ENCODE measurements at places on chromosomes 5 and 9.
A peak's percentile ranks its signal among the peaks of the same experiment; 100 is the strongest.

GRCh38 chr9:117278471-117279035 lies 136.3 kb downstream of the ASTN2 start:
- no peak for DNase-seq
- H3K27me3 ChIP-seq, result no peaks in the 10 kb centered on the region
- H3K4me1 ChIP-seq, result no peaks in the 10 kb centered on the region
- H3K36me3 ChIP-seq, result no peaks in the 10 kb centered on the region
- no peak overlapping the region for H3K4me3 ChIP-seq

DNA sequence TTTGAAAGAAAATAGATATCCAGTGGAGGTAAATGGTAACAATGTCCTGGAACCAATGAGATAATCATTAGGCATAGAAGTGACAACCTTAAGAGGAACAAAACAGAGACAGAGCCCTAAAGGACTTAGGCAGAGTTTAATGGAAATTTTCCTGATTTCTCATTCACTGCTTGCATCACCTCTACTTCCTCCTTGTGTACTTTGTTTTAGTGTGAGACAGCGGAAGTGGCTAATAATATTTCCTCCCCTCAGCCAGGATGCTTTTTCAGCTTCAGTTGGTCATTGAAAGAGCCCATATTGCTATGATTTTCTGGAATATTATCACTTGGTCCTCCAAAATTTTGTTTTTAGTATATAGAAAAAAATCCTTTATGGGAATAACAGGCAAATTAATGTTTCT lies 153.4 kb upstream of the MPDZ start:
- H3K4me1 ChIP-seq, result no peaks in the 10 kb centered on the region
- no peaks in the 10 kb centered on the region for H3K27me3 ChIP-seq
- no peak overlapping the region for H3K27ac ChIP-seq

- no peak overlapping the region for H3K27ac ChIP-seq
- peaks cover 32% of the 10 kb centered on the region for H3K4me1 ChIP-seq
- no peaks in the 10 kb centered on the region for H3K36me3 ChIP-seq
Measured at GRCh38 chr9:78121488-78121887, 89.9 kb upstream of the GNAQ start.

- no peaks in the 10 kb centered on the region for H3K36me3 ChIP-seq
- H3K4me1 ChIP-seq, result no peaks in the 10 kb centered on the region
- H3K27me3 ChIP-seq, result no peaks in the 10 kb centered on the region
- no peak overlapping the region for H3K4me3 ChIP-seq
Measured at GRCh38 chr5:128881502-128882018, 83.7 kb upstream of the SLC27A6 start.

- no peak overlapping the region for H3K4me3 ChIP-seq
- no peak for DNase-seq
- no peaks in the 10 kb centered on the region for H3K4me1 ChIP-seq
- H3K36me3 ChIP-seq, result peaks cover 4% of the 10 kb centered on the region
- peak overlapping the region; percentile 74 for H3K27ac ChIP-seq
Measured at GRCh38 chr9:111483439-111483857, 735 bp downstream of the ECPAS start.

GRCh38 chr9:109972026-109972882 lies 192.3 kb downstream of the PALM2AKAP2 start:
- H3K4me1 ChIP-seq, result peaks cover 13% of the 10 kb centered on the region
- DNase-seq, result no peak
- H3K27ac ChIP-seq, result no peak overlapping the region
- no peak overlapping the region for H3K4me3 ChIP-seq
- H3K36me3 ChIP-seq, result no peaks in the 10 kb centered on the region

- H3K27me3 ChIP-seq, result no peaks in the 10 kb centered on the region
- no peak within 1 kb of the TSS for H3K27ac ChIP-seq
- no peak within 1 kb of the TSS for H3K4me3 ChIP-seq
- H3K36me3 ChIP-seq, result no peaks in the 10 kb centered on the region
Measured at GRCh38 chr9:25678147-25678666, at the start of gene TUSC1. TSS of gene TUSC1 (minus strand) at chr9:25678444. CDS start at chr9:25678312, 132 bp downstream.
